ENCODE measurements at places on chromosomes 7 and 10.

GRCh38 chr7:108203537-108203936, 73.4 kb upstream of the LAMB4 start:
- DNase-seq: no peak

GRCh38 chr10:5951167-5951711, 26.1 kb downstream of the IL15RA start:
- no peak for DNase-seq

GRCh38 chr7:135147341-135147898, 452 bp upstream of the TMEM140 start:
- DNase-seq: no peak

- no peak for DNase-seq
These were observed 25.1 kb upstream of the PDK4 start for GRCh38 chr7:95621404-95621803.

DNA sequence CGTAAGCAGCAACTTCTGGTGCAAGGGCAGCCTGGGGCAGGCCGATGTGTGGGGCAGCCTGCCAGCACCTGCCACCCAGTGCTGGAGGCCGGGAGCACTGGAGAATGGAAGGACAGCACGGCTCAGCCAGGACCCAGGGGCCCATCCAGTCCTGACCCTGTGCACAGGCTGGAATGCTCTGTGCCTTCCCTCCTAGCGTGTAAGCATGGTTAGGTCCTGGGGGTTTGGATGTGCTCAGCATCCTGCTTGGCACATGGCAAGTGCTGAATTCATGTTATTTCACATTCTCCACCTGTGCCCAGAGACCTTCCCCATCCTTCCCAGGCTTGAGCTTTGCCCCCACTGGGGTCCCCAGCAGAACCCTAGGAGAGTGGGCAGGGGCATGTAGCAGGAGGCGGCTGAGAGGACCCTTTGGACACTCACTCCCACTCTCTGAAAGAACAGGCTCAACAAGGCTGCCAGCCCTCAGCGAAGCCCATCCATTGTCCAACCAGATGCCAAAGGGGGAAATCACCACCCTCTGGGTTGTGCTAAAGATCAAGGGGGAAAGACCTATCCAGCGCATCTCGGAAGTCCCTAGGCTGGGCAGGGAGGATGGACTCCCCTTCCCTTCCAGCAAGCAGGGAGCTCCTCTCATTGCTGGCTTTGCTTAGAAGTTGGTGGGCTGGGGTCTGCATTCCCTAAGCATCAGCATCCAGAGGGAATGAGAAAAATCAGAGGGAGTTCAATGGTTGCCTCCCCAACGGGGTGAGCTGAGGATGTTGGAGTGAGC, 29.7 kb downstream of the ANXA8 start:
- no peak for DNase-seq

- no peak for DNase-seq
These were observed 71.0 kb downstream of the CDH23 start for GRCh38 chr10:71467569-71468362.

GRCh38 chr10:23367896-23368595, 23.4 kb upstream of the C10orf67 start:
- DNase-seq: no peak

GRCh38 chr7:139669106-139670061, 108.4 kb downstream of the HIPK2 start:
- DNase-seq: no peak

GRCh38 chr7:124856299-124856888, 73.2 kb downstream of the POT1 start:
- no peak for DNase-seq
